Stimulated activated CD4-positive, alpha-beta T cell treated with anti-CD3 and anti-CD28 coated beads, Interleukin-12 subunit alpha, Interleukin-12 subunit beta, amount 100 ng/mL, for 24 hours (primary cell): ENCODE measurements at places on chromosomes 11 and 22.

GRCh38 chr11:1168256-1168655 is 10.5 kb downstream of the MUC5AC start:
- DNase-seq = no peak

- DNase-seq = no peak
Observed at GRCh38 chr22:26169315-26170111, at the start of gene SEZ6L. Gene SEZ6L (plus strand): TSS chr22:26169462. CDS start chr22:26169670, 208 bp downstream.

DNA sequence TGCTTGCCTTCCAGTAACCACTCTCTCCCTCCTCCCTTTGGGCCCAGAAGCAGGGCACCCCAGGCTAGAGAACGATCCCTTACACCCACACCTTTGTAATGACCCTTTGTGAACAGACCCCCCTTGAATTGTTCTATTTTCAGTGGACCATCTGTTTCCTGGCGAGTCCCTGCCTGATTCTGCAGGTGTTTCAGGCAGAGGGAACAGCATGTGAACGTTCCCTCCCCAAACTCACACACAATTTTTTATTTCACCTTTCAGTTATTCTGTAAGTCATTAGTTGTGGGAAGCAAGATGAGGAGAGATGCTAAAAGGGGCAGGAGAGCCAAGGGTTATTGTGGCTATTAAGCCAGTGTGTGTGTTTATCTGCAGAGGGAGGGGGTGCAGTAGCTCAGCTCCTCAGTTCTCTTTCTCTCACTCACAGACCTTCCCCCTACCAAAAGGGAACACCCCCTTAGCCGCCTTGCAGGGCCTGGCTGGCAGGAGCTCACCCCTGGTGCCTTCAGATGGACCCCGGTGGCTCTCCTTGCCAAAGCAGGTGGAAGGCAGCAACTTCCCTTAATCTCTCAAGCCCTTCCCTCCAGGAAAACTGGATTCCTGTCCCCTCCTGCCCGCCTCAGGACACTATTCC is 64.8 kb upstream of the SPON1 start:
- DNase-seq = no peak

DNA sequence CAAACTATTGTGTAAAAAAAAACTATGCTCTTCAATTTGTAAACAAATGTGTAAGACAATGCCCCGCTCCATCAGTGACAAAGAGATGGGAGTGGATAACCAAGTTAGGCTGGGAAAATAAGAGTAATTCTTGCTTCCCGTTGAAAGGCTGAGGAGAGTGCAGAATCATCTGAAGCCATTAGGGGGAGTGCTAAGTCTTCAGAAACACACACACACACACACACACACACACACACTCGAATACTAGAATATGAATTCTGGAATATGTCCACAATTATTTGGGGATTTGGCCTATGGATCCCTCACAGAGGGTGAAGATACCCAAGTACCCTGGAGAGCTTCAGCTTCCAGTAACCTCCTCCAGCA is 27.8 kb upstream of the ROBO3 start:
- no peak for DNase-seq

DNA sequence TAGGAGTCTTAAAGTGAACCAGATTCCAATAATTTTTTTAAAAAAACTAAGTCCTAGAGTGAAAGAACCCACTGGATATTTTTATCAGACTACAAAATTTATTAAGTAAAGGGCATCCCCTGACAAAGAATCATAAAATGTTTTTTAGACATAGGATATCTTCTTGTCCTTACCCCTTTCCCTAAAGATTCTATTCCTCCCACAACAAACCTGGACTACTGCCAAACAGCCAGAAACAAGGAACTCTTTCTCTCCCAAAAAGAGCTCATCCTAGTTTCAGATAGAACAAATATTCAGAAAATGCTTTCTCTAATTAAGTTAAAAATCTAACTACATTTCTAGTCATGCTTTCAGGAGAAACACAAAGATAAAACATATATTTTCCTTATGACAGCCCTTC is 327.1 kb downstream of the FAM181B start:
- DNase-seq = no peak

DNA sequence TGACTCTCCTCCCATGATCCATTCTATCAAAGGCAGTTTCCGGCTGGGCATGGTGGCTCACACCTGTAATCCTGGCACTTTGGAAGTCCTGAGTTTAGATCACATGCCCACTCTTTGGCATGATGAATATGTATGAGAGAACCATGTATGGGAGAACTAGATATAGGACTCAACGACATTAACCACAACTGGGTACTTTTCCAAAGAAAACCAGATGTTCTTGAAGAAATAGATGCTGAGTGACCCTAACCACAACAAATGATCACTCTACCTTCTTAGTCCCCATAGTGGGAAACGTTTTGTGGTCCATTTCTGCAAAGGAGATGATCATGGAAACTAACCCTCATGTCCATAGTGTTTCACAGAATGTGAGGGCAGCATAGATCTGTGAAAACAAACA is 13.6 kb downstream of the FJX1 start:
- DNase-seq = no peak

DNA sequence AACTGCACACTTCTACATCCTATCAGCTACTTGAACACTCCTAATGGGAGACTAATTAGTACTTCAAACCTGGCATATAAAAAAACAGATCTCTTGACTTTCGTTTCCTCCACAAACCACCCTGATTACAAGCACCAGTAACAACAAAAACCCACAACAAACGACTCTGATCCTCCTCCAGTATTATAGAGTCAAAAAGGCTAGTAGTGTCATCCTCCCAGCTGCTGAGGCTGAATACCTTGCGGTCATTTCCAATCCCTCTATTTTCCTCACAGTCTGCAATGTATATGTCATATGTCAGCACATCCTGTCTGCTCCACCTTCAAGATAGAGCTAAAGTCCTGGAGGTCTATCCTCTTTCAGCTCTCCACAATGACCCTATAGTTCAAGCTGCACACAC is 688.9 kb upstream of the RAG2 start:
- no peak for DNase-seq

DNA sequence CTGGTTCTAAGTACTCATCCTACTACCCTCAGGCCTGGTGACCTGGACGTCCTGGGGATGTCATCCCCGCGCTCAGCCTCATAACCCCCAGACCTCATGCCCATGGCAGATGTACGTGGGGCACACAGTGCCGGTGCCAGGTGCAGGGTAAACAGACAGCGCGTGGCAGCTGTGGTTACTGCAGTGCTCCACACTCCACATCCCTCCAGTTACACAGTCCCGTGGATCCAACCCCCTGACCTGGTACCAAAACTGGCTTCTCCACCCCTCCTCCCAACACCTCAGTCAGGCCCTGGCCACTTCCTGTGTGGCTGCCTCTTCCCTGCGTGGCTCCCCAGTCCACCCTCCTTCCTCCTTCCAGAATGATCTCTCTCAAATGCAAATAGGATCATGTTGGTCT is 95.2 kb downstream of the DSCAML1 start:
- DNase-seq = no peak

GRCh38 chr11:66333896-66334604 is 2.2 kb downstream of the RIN1 start:
- DNase-seq = no peak
